ENCODE measurements at places on chromosomes 1 and 21. TPM values are rescaled to one million over a fixed set of nuclear protein-coding genes. Genes with fewer than 3 reads are reported as not detected.

DNA sequence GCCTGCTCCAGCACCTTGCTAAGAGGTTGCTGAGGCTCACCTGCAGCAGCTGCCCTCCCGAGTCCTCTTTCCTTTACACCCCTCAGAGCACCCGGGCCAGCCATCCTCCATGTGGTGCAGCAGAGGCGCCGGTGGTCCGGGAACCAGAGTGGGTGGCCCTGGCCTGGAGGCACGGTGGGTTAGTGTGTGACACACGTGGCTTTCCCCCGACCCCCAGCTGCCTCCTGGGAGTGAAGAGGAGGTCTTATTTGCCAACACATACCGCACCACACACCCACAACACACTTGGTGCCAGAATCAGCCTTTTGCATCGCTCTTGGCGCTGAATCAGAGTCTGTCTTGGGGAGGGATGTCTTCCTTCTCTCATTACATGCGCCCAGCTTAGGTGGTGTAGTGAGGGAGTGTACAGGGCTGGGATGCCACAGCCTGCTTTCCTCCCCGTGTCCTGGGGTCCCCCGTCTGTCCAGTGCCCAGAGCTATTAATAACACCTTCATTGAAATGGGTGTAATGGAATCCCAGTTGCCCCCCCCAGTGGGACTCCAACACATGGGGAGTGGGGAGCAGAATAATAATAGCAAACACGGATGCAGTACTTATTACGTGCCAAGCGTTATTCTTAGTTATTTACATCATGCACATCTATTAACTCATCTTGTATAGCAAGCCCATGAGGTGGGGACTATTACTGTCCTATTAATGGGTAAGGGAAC, 38.2 kb downstream of the MAPKAPK2 start:
- no peaks in the 10 kb centered on the region for H3K27me3 ChIP-seq
- H3K4me3 ChIP-seq, result no peak overlapping the region
- H3K4me1 ChIP-seq, result peaks cover 30% of the 10 kb centered on the region
- no peaks in the 10 kb centered on the region for H3K36me3 ChIP-seq
- no peak for DNase-seq

The EFNA1 gene
- 10.9 TPM for total RNA-seq

GRCh38 chr1:151837884-151838221, 1.8 kb downstream of the C2CD4D start:
- H3K36me3 ChIP-seq, result no peaks in the 10 kb centered on the region
- peak overlapping the region; percentile 27 for H3K4me3 ChIP-seq
- DNase-seq, result no peak
- peaks cover 22% of the 10 kb centered on the region for H3K27me3 ChIP-seq

The BRDT gene
- total RNA-seq, result not detected

DNA sequence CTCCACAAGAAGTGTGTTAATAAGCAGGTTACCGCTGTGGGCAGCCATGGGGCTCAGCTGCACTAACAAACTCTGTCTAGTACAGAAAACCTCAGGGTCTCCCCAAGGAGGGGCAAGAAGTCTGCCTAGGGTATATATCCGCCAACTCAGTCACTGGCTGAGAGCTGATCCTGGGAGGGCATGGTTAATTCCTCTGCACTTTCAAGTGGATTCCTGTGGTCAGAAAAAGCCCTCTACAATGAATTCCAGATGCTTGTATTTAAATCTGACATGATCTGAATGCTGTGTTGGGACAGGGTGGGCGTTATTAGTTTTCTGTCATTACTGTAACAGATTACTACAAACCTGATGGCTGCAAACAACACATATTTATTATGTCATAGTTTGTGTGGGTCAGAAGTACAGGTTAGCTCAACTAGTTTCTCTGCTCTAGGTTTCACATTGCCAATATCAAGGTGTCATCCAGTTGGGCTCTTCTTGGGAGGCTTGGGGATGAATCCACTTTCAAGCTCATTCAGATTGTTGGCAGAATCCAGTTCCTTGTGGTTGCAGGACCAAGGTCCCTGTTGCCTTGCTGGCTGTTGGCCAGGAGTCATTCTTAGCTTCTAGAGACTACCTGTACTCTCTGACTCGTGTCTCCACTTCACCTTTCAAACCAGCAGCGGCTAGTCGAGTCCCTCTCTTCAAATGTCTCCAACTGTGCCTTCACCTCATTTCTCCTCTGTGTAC, 8.0 kb upstream of the SELE start:
- peaks cover 28% of the 10 kb centered on the region for H3K4me1 ChIP-seq
- DNase-seq, result no peak
- peaks cover 21% of the 10 kb centered on the region for H3K27me3 ChIP-seq
- H3K36me3 ChIP-seq, result no peaks in the 10 kb centered on the region

- peaks cover 64% of the 10 kb centered on the region for H3K27me3 ChIP-seq
- H3K27ac ChIP-seq, result no peak overlapping the region
- peaks cover 5% of the 10 kb centered on the region for H3K36me3 ChIP-seq
Observed at GRCh38 chr1:156444407-156445001, 56.1 kb downstream of the MEF2D start.

The CFAP141 gene
- not detected for total RNA-seq

The SYDE2 gene
- 13.1 TPM for total RNA-seq

The PPIAL4G gene
- not detected for total RNA-seq

The KRTAP19-1 gene
- not detected for total RNA-seq

DNA sequence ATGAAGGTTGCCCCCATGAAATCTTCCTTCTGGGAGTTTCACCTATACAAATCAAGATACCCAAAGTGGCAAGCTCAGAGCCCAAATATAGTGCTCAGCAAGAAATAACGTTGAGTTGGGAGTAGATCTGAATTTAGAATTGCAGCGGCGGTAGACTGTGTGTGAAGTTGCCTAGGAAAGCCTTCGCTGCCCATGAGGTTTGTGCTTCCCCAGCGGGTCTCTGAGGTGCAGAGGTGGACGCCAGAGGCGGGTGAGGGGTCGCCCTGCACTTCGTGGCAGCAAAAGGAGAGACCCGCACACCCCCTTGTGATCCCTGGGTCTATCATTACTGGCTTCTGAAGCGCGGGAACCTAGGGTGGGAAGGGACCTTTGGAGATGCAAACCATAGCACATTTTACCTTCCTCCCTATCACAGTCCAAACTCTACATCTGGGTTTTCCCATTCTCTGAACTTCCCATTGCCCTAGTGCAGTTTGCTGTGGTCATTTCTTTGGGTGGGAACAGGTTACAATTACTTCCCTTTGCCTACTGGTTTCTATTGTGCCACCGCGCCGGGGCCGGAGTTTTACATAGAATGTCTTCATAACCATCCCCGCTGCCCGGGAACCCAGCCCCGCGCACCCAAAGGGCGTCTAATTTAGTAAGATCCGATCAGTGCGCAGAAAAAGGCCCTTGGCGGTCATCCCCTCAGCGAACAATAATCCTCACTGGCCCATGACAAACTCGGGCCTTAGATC, 5.2 kb downstream of the TBX15 start:
- DNase-seq, result no peak
- peak overlapping the region; percentile 99 for H3K4me3 ChIP-seq
- peaks cover 5% of the 10 kb centered on the region for H3K27me3 ChIP-seq
- H3K4me1 ChIP-seq, result peaks cover 73% of the 10 kb centered on the region

DNA sequence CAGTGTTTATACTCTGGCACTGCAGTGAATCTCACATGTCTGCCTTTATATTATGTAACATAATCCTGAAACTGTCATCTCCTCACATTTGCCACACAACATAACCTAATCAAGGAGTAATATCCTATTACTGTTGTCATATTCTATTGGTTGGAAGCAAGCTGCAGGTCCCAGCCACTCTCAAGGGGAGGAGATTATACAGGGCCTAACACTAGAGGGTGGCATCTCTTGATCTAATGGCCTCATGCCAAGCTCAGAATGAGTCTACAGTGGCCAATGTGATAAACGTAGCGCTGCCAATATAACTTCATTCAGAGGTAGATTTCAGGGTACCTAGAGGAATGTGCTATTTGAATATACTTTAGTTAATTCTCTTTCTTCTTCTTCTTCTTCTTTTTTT, 166.8 kb downstream of the BACH1 start:
- peaks cover 7% of the 10 kb centered on the region for H3K36me3 ChIP-seq
- no peak overlapping the region for H3K4me3 ChIP-seq
- no peaks in the 10 kb centered on the region for H3K4me1 ChIP-seq
- no peak for DNase-seq
- H3K27ac ChIP-seq, result no peak overlapping the region

The TNFRSF4 gene
- 0.59 TPM for total RNA-seq
